ENCODE measurements at places on chromosomes 2 and 18.

- DNase-seq, result no peak
Observed at GRCh38 chr2:100404411-100404810, 13.1 kb downstream of the CHST10 start.

DNA sequence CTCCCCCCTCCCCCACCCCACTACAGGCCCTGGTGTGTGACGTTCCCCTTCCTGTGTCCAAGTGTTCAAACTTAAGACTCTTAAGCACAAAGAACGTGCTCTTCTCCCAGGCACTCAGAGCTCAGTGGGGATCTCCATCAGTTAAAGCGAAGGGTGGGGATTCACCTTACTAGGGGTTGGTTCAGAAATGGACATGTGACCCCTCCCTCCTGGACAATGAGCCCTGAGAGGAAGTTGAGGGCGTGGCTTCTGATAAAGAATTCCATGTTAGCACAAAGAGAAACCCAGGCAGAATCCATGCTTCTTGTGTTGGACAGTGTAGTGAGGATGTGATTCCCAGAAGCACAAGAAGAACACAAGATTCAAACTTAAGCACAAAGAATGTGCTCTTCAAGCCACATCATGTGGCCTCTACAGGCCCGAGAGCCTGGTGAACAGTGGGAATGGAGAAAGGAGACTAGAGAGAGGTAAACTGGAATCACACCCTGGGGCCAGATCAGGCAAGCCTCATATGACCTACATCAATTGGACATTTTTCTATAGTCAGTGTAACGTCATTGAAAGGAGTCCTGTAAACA, 78.1 kb upstream of the TTC39C start:
- no peak for DNase-seq

GRCh38 chr2:55054106-55054875, 4.0 kb upstream of the RTN4 start:
- no peak for DNase-seq

DNA sequence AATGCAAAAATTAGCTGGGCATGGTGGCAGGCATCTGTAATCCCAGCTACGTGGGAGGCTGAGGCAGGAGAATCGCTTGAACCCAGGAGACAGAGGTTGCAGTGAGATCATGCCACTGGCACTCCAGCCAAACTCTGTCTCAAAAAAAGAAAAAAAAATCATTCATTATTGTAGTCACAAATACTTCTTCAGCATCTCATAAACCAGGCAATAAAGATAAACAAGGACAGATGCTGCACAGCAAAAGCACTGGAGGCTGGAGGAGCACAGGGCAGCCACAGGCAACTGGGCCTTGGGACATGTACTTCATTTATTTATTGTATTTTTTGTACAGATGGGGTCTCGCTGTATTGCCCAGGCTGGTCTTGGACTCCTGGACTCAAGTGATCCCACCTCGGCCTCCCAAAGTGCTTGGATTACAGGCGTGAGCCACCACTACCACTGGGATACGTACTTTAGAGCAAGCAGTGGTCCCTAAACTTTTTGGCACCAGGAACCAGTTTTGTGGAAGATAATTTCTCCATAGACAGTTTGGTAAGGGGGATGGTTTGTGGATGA, 16.8 kb upstream of the MAT2A start:
- DNase-seq, result no peak

GRCh38 chr2:233247116-233247515, 4.4 kb upstream of the ATG16L1 start:
- DNase-seq, result no peak

DNA sequence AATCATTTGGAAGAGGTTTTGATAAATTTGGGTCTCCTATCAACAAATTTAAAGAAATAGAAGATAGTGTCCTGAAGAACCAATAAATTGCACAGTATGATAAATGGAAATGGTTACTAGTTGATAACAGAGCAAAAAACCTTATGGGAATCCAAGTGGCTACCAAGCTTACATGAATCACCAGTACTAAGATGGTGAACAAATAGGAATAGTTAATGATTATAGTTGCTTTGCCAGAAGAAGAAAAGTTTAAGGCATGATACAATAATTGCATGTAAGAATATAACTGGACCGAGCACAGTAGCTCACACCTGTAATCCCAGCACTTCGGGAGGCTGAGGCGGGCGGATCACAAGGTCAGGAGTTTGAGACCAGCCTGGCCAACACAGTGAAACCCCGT, 19.6 kb upstream of the INO80D start:
- DNase-seq, result no peak
